Colonic mucosa (tissue), 4 donors: ENCODE measurements at places on chromosomes 5 and 9.
A peak's percentile ranks its signal among the peaks of the same experiment; 100 is the strongest.

- DNase-seq = no peak
Observed at GRCh38 chr5:4116834-4117233, 521.2 kb downstream of the IRX1 start.

- DNase-seq = no peak
Observed at GRCh38 chr5:170121321-170121720, 15.6 kb downstream of the FOXI1 start.

- DNase-seq = no peak
Observed at GRCh38 chr5:58893551-58893950, 310.7 kb downstream of the RAB3C start.

GRCh38 chr5:41722359-41722950 lies 147.8 kb downstream of the OXCT1 start:
- DNase-seq = no peak

- DNase-seq = no peak
Observed at GRCh38 chr5:43386960-43387362, 25.2 kb downstream of the CCL28 start.

GRCh38 chr5:144203750-144204596 lies 33.3 kb downstream of the KCTD16 start:
- DNase-seq = peak; percentile 48

- DNase-seq = no peak
Observed at GRCh38 chr9:130145658-130146057, 26.5 kb upstream of the NCS1 start.

- peak; percentile 22 for DNase-seq
Observed at GRCh38 chr5:126267438-126267837, 155.8 kb upstream of the GRAMD2B start.

DNA sequence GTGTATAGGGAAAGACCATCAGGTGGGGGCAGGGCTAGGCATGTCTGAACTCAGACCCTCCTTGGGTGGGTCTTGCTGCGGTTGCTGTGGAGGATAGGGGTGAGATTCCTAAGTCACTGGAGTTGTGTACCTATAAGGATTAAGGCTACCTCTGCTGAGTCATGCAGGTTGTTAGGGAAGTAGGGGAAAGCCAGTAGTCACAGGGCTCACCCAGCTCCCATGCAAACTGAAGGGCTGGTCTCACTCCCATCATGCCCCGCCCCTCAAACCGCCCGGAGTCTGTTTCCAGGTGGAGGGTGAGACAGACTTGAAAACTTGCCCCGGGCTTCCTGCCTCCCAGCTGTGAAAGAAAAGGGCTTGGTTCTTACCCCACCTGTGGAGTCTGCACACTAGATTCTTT lies 161.8 kb downstream of the CAVIN4 start:
- DNase-seq = peak; percentile 19

DNA sequence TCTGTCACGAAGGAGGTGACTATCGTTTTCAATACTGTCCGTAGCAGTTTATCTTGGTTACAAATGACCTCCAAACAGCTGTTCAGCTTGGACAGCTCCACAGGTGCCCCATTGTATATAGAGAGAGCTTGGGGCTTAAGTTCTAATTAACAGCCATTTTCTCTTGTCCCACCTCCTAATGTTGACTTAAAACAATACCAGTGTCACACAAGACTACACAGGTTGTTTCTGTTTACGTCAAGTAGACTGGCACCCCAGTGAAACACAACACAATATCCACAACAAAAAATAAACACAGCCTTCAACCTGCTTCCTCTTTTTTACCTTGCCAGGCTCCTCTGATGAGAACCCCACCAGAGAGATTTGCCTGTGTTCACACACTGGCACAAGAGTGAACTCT lies 39.8 kb upstream of the TLE1 start:
- DNase-seq = no peak

DNA sequence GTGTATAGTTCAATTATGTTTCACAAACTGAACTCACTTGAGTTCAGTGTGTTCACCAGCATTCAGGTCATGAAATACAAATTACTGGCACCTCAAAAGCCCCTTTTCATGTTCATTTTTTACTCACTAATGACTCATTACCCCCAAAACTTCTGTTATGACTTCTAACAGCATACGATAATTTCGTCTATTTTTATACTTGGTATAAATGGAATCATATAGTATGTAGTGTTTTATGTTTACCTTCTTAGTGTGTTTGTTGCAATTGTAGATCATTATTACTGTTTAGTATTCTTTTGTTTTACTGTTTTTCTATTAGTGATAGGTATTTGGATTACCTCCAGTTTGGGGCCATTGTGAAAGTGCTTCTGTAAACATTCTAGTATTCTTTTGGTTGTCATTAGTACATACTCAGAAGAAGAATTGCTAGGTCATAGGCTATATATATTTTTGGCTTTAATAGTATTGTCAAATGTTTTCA lies 33.4 kb downstream of the DDX4 start:
- no peak for DNase-seq

DNA sequence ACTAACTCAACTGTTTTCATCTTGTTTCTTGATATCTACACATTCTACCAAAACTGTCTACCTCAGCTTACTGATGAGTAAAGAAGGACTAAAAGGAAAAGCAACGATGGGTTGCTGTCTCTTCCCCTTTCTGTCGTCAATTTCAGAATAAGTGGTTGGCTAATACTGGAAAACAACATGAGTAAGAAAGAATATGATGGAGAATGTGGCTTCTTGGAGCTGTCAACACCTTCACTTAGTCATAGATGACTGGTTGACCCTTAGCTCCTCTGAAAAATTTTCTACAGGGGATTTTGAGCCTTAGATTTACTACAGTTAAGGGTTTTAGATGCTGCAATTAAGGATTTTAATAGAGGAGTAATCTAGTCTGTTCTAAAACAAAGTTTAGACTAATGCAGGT lies 797.9 kb downstream of the TLE4 start:
- no peak for DNase-seq

GRCh38 chr9:93085676-93086075 lies 10.3 kb upstream of the CARD19 start:
- DNase-seq = peak; percentile 15

DNA sequence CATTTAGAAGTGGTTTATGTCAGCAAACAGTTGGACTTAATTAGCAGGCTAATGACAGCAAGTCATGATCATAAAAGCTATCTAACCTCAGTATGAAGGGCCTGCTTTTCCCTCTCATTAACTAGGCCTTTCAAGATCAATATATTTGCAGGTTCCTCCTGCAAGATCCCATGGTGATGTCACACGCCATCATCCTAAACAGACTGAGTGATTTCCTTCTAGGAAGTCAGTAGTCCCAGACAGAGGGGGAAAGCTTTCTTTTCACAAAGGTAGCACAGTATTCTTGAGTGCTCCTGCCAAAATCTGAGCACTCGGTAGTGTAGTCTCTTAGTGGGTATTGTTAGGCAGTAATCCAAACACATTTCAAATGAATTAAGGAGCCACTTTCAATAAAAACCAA lies 52.5 kb downstream of the UIMC1 start:
- no peak for DNase-seq

DNA sequence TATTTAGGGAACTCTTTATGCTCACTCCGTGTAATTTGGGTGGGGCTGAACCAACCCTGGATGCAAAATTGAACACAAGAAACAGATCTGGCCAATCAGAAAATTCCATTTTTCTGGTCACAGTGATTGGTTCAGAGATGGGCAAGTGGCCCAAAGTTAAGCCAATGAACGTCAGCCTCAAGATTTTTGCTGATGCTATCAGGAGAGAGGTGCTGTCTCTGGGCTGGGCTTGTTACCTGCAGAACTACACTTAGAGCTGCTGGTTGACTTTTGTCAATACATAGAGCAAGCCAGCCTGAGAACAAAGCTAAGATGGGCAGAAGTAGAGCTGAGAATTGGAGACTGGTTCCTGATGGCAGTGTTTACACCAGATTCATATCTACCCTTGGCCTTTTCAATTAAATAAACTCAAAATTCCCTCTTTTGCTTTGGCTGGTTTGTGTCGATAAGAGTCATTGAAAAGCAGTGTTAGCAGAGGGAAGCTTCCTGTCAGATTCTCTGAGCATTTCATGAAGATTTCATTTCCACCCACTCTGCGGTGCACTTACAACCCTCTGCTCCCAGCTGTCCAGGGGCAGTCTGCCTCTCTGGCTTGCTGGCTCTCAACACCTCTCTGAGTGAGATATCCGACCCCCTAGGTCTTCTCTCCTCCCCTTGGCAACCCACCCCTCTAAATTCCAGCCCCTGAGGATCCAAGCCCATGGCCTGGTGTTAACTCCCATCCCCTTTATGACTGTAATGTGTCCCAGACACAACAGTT lies 64.5 kb upstream of the PPARGC1B start:
- no peak for DNase-seq

DNA sequence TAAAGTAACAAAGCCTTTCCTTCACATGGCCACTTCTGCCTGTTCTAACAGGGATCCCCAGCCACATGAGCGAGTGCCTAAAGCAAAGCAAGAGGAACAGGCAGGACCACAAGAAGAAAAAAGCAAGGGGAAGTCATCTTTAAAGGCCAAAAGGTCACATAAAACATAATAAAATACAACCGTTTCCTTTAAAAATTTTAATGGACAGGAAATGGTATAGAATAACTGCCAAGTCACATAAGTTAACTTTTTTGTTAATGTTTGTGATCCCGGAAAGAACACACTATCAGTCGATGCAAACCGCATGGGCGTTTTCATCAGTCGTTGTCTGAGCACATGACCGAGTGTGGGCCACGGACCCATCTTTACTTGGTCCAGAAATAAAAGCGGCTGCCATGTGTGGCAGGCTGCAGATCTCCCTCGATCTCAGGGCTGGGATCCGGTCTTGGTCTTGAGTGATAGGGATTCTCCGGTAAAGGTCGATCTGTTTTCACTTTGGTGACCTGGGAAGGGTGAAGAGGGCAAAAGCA lies 15.6 kb downstream of the NDUFA8 start:
- no peak for DNase-seq

GRCh38 chr5:168696611-168697010 lies 117.4 kb upstream of the PANK3 start:
- DNase-seq = no peak

DNA sequence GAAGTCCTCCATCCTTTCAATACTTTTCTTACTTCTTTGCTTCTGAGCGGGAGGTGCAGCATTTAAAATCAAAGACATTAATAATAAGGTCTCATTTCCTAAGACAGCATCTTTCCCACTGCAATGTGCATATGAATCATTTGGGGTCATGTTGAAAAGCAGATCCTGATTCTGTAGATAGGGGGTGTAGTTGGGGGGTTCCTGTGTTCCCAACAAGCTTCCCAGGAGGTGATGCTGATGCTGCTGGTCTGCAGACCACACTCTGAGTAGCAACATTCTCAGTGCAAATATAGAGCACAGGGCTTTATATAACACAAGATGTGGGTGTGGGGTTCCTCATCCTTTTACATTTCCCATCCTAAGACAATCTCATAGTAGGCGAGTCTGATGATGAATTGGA lies 126.5 kb upstream of the PALM2AKAP2 start:
- DNase-seq = no peak

DNA sequence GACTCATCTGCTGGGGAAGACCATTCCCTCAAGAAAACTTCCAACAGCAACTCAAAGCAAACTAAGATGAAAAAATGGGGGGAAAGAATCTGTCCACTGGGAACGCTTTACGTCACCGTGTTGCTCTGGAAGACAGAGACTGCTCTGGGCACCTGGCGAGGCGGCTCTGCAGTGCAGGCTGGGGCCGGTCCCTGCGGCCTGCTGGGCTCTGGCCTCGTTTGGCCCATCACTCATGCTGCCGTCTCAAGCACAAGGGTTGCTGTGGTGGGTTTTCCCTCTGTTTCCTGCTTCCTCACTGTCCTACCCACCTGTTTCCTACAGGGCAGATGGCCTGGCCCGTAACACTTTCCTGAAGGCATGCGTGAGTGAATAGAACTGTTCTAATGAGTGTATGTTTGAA lies 92.9 kb upstream of the OTULINL start:
- DNase-seq = no peak
